Right lobe of liver (tissue), 6 donors: ENCODE measurements at places on chromosomes 3 and 15.

GRCh38 chr3:17544632-17545031 is 197.8 kb downstream of the TBC1D5 start:
- no peak for DNase-seq

GRCh38 chr3:54822206-54822605 is 105.7 kb downstream of the LRTM1 start:
- no peak for DNase-seq

- no peak for DNase-seq
Observed at GRCh38 chr3:185330644-185331043, 32.3 kb upstream of the MAP3K13 start.

- no peak for DNase-seq
Observed at GRCh38 chr15:55613727-55614126, 25.6 kb upstream of the PYGO1 start.

DNA sequence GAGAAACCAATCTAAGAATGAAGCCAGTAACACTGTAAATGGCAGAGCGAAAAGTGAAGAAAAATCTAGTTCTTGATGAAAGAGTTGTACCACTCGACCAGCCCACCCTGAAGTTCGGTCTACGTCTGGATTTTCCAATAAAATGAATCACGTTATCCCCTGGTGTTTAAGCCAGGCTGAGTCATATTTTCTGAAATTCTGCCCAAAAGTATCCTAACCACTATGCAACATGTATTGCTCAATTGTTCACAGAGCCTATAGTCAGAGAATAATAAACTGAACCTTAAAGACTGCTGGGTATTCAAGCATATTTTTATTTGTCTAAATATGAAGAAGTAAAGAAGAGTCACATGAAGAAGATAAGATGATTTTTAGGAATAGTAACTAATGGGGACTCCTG is 245.7 kb downstream of the FGF12 start:
- no peak for DNase-seq

GRCh38 chr3:195906865-195907683 is 1.3 kb downstream of the TNK2 start:
- peak; percentile 57 for DNase-seq

DNA sequence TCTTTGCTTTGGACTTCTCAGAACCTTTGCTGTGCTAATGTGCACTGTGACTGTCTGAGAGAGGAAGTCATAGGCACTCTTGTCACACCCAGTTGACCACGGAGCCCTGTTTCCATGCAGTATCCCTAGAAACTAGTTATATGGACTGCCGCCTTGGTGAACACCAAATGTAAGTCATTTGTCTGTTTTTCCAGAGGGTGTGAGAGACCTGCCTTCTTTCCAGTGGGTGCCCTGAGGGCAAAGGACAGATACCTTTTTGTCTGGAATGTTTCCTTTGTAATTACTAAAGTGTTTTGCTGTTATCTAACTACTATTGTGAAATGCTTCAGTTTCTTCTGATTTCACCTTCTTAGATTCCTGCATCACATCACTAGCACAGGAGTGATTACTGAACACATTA is 91.8 kb downstream of the LARS2 start:
- DNase-seq = no peak

GRCh38 chr3:15273227-15273626 is 59.2 kb downstream of the SH3BP5 start:
- peak; percentile 35 for DNase-seq

DNA sequence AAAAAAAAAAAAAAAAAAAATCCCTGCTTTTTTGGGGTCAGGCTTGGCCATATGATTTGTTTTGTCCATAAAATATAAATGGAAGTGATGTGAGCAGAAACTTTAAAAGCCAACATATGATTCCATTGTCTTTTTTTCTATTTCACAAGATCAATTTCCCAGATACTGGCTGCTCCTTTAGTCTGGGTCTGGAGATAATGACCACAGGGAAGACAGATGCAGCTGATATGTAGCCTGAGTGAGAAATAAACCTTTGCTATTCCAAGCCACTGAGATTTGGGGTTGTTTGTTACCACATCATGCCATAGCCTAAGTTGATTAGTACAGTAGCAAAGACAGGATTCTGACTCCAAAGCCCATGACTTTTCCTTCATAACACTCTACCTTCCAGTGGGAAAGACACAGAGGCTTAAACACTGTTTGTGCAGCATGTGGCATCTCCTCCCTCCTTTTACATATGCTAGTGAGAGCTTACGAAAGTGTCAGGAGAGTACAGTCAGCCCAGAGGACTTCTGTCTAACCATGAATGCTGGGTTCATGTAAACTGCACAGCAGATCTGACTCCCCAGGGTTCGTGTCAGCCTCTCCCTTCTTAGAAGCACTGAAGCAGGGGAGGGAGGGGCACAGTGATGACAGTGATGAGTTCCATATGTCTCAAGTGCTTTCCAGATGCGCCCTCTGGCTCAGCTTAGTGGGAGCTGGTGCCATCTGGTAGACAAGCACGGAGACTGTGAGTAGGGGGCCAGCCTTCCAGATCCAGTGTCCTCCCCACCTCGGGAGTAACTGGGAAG is 36.7 kb upstream of the SLC7A14 start:
- no peak for DNase-seq

DNA sequence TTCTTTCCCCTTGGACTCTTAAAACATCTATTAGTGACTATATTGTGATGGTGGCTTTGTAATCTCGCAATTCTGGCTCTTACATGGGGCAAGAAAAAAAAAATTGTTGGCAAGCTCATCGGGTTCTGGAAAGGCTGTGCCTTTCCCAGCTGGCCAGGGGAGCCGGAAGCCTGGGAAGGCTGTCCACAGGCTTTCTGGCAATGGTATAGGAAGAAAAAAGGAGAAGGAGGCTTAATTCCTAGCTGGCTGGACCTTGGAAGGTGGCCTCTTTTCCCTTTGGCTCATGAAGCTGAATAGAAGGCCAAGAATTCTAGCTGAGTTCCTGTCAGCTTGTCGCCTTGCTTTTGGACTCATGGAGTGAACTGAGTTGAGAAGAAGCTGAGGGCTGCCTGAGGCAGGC is 243.5 kb upstream of the SEMA6D start:
- peak; percentile 19 for DNase-seq

- DNase-seq = no peak
Observed at GRCh38 chr3:79947469-79947868, 179.7 kb upstream of the ROBO1 start.

GRCh38 chr3:58129041-58129770 is 81.6 kb downstream of the DNASE1L3 start:
- no peak for DNase-seq

DNA sequence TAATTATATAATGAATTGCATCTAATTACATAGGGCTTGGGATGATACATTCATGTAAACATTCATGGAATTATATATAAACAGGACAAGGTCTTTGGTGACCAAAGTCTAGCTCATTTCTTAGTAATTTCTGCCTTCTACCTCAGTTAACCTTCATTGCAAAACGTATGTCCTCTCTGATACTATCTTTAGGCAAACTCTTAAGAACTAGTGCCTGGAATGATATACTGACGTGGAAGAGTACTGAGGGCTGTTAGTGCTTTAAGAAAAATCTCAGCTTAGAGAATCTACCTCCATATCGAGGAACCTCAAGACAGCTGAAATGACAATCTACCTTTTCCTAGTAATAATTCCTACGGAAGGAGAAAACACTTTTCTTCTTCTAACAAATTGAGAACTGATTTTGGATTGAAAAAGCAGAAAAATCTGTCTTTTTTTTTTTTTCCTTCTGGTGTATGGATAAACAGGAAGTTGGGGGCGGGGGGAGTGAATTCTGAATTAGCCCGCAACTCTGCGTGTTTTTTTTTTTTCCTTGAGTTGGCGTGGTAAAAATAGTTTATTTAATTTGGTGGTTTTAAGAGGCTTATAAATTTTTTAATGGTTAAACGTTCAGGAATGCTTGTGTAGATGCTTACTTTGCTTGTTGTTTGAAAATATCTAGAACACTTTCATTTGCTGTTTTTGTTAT is 43.2 kb downstream of the RARB start:
- no peak for DNase-seq

GRCh38 chr15:41507820-41508290 is 5.8 kb downstream of the LTK start:
- peak; percentile 92 for DNase-seq

DNA sequence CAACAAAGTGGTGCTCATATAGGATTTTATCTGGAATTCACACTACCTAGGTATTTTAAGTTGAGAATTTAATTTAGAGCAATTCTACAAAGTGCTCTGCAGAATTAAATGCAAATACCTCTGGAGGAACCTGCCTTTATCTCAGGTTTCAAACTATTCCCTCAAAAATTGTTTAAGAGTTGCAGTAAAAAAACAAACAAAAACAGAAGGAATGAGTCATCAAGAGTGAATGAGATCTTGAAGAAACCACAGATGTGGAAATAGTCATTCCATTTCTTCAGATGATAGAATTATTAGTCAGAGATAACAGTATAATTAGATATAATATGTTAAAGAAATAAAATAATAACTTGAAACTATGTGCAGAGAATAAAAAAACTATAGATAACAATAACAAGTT is 80.8 kb upstream of the SCN5A start:
- DNase-seq = no peak

GRCh38 chr15:90581771-90582352 is 52.1 kb downstream of the CRTC3 start:
- DNase-seq = no peak

DNA sequence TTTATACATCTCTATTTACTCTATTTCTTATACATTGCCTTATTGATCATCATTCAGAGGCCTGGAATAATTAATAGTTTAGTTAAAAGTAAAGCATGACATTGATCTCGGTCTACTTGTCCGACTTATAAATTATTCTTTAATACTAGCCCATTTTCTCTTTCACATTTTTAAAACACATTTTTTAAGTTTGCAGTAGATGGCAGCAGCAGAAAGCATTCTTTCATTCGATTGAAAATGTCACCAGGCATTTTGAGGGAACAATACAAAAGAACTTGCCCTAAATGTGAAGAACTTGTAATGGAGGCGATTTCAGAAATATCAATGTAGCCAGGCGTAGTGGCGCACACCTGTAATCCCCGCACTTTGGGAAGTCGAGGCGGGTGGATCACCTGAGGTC is 15.5 kb upstream of the MAP3K13 start:
- no peak for DNase-seq

DNA sequence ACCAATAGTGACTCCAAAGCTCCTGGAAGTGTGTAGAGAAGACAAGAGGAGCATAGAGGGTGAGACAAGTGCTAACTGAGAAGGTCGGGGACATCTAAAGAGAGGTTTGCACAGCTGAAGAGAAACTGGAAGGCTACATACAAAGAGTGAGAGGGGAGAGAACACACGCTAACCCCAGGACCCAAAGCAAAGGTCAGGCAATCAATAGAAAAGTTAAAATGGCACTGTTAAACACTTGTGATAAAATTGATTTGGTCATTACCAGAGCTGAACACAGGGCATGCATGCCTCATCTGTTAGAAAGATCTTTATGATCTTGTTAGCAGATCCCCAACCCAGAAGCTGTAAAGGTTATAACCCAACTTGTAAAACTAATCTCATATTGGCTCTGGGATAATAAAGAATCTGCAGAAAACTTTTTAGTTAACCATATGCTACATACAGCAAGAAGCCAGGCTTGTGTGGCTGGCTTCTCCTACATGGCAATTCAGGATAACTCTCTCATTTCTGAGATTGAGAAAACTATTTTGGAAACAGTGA is 212.6 kb upstream of the ICE2 start:
- no peak for DNase-seq

DNA sequence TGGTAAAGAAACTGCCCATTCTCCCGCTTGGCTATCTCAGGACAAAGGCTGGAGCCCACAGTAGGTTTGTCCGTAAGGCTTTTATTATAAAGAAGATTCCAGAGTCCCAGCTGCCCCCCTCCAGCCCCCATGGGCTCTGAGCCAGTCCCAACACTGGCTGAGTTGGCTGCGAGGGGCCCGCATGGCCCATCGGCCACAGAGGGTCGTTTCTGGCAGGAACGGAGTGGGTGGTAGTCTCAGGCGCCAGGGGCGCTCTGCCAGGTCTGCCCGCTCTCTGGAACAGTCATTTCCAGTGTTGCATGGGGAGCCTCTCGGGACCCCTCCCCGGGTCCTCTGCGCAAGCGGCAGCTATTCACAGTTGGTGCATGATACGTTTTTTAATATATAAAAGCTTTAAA is 12.2 kb downstream of the H1-8 start:
- no peak for DNase-seq

- no peak for DNase-seq
Observed at GRCh38 chr3:53594276-53594675, 99.9 kb downstream of the CACNA1D start.

- no peak for DNase-seq
Observed at GRCh38 chr15:51536965-51537574, 85.5 kb downstream of the DMXL2 start.

DNA sequence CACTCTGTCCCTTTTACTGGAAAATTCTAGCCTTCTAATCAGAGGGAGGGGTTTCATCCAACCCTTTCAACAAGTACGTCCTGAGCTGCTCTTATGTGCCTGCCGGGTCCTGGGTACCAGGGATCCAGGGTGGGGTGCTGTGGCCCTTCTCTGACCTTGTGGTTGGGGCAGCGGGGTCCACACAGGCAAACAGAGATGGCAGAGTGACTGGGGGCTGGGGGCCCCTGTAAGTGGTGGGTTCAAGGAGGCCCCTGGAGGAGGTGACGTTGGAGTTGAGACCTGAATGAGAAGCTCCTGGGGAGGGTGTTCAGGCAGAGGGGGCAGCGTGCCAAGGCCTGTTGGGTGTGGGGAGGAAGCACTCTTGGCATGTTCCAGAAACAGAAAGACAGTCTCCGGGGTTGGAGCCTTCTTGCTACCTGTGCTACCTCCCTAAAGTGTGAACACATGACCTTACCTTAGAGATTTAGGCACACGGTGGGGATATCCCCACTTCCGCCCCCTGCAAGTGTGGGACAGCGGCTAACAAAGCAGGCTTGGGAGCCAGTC is 78.1 kb downstream of the FBLN2 start:
- DNase-seq = peak; percentile 31

- no peak for DNase-seq
Observed at GRCh38 chr3:55226696-55227095, 260.4 kb downstream of the WNT5A start.

DNA sequence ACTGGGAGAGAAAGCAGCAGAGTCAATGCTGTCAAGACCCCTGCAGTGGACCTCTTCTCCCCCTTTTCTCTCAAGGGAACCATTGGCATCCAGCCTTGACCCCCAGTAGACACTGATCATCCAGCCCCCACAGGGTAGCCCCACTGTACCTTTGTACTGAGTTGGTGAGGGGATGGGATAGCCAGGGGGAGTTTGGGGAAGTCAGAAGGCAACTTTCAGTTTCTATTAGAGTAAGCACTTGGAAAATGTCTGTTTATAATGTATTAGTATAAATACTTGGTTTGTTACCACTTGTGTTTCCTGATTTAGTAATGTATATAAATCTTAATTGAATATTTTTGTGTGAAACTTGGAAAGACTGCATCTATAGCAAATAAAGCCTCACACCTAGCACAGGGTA is 25.0 kb downstream of the DAG1 start:
- DNase-seq = peak; percentile 3

DNA sequence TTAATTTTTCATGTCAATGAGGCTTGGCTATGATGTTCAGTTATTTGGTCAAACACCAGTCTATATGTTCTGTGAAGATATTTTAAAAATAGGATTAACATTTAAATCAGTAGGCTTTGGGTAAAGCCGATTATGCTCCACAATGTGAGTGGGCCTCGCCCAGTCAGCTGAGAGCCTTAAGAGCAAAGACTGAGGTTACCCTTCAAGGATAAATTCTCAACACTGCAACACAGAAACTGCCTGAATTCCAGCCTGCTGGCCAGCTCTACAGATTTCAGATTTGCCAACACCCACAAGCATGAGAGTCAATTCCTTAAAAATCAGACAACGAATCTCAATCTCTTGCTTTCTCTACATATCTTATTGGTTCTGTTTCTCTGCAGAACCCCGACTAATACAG is 188.3 kb downstream of the PLCH1 start:
- DNase-seq = no peak
